Activated CD4-positive, alpha-beta T cell treated with anti-CD3 and anti-CD28 coated beads for 1 hour (primary cell): ENCODE measurements at places on chromosomes 4 and X.

DNA sequence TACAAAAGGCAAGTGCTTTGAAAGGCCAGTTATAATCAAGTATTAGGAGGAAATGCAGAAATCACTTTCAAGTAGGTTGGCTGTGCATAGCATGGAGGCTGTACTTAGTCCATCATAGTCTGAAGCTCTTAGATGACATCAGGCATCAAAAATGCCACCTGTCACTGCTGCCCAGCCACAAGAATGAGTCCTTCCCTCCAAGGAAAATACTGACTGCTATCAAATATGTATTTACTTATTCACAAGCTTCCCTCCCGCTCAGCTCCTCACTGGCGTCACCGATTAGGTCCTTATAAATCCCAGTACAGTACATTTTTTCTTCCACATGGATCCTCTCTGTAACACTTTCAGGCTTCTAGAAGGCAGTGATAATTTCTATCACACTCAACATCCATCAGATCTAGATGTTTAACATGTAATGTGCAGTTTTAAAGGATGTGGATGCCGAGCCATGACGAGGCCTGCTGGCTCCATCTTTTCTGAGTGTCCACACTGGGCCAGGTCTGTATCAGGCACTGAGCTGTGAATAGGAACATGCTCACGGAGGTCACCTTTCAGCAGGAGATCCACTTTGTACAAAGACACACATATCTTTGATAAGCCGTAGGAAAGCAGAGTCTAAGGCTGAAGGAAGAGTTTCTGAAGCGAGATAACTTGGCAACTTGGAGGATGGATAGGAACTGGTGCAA lies 121.9 kb downstream of the PALLD start:
- DNase-seq = no peak

DNA sequence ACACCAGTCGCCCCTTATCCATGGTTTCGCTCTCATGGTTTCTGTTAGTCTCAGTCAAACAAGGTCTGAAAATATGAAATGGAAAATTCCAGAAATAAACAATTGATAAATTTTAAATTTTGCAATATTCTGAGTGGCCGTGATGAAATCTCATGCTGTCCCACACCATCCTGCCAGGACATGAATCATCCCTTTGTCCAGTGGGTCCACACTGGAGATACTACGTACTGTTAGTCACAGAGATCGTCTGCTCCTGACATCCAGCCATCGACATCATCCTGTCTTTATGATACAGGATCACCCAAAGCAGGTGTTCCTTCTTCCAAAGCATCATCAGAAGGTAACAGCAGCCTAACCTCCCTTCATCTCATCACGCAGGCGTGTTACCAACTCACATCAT lies 76.5 kb upstream of the MSX1 start:
- DNase-seq = no peak

DNA sequence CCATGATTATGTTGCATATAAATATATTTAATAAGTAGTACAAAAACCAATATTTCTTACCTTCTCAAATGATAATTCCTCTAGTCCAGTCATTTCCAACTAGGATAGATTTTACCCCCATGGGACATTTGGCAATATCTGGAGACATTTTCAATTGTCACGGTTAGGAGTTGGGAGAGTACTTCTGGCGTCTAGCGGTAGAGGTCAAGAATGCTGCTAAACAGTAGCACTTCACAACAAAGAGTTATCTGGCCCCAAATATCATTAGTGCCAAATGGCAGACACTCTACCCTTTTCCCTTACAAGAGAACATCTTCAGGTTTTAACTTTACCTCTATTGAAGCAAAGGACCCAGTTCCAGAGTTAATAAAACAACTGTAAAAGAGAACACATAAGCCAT lies 168.1 kb downstream of the FAT4 start:
- no peak for DNase-seq

DNA sequence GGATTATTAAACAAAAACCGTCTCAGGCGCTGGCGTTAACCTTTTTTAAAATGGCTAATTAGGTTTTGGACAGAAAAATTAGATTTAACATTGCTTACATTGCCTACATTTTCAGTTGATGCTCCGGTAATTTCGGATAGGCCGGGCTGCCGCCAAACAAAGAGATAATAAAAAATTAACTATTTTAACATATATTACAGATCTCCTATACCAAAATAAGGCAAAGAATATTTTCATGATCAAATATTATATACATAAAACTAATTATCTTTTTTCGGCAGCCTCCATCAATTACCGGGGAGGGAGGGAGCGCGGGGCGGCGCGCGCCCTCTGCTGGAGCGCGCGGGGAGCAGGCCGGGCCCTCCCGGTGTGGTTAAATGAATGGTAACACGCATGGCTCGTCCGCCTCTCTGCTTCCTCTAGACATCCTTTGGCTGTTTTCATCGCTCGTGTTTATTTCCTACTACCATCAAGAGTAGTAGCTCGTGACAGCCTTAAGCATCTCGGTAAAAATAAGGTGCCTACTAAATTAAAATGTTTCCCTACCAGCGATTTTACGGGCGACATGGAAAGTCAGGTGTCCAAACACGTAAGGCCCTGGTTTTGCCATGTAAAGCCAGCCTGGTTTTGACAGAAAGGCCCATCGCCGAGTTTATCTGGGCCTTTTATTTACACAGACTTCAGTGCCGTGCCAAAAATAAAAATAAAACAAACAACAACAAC lies 52.4 kb upstream of the TMEM33 start:
- peak; percentile 31 for DNase-seq

DNA sequence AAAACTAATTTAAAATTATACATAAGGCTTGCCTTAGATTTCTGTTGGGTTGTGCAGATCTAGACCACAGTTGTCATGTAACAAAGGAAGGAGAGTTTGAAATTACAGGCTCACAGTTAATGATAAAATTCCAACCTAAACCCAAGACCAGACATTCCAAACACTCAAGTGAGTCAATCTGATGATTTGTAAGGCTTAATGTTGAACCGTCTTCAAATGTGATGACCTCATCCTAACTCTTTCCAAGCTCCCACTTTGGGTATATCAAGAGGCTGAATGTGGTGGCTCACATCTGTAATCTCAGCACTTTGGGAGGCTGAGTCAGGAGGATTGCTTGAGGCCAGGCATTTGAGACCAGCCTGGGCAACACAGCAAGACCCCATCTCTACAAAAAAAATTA lies 149.2 kb downstream of the TBL1X start:
- DNase-seq = no peak

DNA sequence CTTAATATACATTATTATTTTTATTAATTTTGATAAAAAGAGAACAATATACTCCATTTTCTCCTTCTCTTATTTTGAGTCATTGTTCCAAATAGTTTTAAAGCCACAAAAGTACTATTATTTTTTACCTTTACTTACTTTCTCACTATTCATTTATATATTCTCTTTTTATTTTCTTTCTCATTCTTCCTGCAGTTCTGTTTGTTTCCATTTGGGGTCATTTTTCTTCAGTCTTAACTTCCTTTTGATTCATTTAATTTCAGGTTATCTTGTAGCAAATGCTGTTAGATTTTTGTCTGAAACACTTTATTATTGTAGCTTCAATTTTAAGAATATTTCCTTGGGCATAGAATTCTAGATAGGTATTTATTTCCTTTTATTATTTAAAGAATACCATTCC lies 438.6 kb upstream of the EPHA5 start:
- no peak for DNase-seq

DNA sequence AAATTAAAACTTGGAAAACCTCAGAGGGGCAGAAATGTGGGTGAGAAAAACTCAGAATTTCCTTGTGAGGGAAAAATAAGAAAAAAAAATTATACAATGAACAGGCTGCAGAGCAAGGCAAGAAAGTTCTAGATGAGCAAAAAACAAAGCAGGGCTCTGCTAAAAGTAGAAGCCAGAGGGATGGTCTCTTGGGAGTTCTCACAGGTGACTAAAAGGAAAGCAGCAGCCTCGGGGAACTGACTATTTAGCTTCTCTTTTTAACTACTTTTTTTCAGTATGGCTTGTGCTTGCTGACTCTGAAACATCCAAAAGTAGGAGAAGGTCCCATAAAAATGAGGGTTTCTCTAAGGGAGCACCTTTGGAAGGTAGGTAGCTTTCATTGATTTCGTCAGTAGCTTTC lies 36.4 kb downstream of the PCDH19 start:
- no peak for DNase-seq

GRCh38 chrX:390459-390858 lies 3.8 kb upstream of the PPP2R3B start:
- DNase-seq = no peak

GRCh38 chr4:70518716-70519115 lies 347 bp downstream of the AMTN start:
- no peak for DNase-seq

DNA sequence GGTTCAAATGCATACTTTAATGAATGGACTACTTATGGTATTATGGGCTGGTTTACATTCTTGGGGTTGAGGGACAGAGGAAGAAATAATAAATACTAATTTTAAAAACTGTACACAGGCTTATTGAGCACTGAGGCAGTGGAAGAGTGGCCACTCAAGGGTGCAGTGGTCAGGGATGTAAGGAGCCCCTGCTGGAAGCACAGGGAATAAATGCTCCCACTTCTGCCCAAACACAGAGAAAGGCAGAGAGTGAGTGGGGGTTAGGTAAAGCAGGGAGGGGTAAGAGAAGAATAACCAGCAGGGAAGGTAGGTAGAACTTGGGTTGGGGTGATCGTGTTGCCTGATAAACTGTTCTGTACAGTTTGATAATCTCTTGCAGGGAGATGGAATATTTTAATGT lies 60.0 kb downstream of the GAB1 start:
- DNase-seq = no peak

DNA sequence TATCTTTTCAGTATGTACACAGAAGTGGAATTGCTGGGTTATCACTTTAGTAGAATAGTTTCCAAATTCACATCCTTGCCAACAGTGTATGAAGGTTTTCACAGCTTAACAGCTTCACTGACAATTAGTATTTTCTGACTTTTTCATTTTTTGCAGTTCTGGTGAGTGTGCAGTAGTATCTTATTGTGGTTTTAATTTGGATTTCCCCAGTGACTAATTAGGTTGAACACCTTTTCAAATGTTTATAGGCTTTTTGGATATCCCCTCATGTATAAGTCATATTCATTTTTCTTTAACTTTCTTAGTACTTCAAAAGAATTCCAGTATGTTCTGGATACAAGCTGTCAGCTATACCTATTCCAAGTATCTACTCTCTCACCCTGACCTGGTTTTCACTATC lies 37.1 kb downstream of the BRCC3 start:
- no peak for DNase-seq

DNA sequence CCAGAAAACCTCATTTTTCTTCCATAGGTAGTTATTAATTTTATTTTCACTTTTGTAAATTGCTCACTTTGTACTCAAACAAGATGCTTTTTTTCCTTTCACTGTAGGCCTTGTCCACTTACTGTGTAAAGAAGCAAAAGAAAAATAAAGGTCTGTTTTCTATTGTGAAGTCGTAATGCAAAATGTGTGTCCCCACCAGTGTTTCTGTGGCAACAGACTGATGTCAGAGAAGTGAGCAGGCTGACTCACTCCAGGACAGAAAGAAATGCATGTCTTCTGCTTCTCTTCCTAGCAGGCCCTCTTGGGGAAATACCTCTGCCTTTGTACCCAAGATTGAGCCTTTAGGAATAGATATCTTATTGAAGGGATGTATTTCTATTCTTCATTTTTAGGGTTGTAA lies 30.3 kb downstream of the INPP4B start:
- no peak for DNase-seq

- DNase-seq = no peak
Observed at GRCh38 chrX:66203114-66203513, 39.1 kb downstream of the HEPH start.

DNA sequence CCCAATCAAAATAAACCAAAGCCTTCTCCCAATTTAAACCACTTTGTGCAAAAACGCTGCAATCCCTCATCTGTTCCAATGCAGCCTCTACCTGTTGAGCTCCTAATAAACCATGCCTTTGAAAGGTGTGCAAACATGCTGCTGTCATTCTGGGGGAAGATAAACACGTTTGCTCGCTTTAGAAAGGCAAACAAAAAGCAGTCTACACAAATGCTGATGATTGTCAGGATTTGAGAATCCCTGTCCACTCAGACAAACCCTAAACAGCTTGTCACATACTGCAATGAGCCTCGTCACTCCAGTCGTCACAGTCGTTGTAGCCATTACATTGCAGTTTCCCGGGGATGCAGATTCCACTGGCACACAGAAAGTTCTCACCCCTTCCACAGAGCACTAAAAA lies 145.2 kb downstream of the CORIN start:
- DNase-seq = no peak

- DNase-seq = peak; percentile 93
Observed at GRCh38 chr4:39365830-39366771, at the start of gene RFC1. Gene RFC1 (minus strand): TSS chr4:39366362. CDS start chr4:39366241, 121 bp downstream.

- DNase-seq = no peak
Observed at GRCh38 chr4:56305390-56305789, 81.9 kb downstream of the AASDH start.

- no peak for DNase-seq
Observed at GRCh38 chr4:119321921-119322687, at the start of gene FABP2. Gene FABP2 (minus strand): TSS chr4:119322138. CDS start chr4:119322102, 36 bp downstream.

DNA sequence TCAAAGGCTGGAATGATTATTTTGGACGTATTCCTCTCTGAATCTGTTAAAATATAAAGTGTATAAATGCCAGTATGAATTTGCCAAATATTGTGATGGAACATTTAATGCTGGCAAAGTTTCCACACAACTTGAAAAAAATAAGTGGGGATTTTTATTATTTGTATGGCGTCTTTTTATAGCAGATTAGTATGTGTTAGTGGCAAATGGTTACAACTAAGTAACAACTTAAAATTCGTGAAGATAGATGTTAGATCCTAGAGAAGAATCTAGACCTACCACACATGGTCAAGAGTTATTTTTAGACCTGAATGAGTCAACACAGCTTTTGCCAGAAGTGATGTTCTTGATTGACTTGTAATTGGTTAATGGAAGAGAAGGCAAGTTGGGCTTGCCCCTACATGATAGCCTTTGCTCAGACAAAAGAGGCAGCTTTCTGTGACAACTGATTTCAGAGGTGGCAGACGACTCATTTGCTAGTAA lies 4.8 kb downstream of the CPE start:
- no peak for DNase-seq

- no peak for DNase-seq
Observed at GRCh38 chr4:6375620-6376295, 96.7 kb downstream of the PPP2R2C start.

DNA sequence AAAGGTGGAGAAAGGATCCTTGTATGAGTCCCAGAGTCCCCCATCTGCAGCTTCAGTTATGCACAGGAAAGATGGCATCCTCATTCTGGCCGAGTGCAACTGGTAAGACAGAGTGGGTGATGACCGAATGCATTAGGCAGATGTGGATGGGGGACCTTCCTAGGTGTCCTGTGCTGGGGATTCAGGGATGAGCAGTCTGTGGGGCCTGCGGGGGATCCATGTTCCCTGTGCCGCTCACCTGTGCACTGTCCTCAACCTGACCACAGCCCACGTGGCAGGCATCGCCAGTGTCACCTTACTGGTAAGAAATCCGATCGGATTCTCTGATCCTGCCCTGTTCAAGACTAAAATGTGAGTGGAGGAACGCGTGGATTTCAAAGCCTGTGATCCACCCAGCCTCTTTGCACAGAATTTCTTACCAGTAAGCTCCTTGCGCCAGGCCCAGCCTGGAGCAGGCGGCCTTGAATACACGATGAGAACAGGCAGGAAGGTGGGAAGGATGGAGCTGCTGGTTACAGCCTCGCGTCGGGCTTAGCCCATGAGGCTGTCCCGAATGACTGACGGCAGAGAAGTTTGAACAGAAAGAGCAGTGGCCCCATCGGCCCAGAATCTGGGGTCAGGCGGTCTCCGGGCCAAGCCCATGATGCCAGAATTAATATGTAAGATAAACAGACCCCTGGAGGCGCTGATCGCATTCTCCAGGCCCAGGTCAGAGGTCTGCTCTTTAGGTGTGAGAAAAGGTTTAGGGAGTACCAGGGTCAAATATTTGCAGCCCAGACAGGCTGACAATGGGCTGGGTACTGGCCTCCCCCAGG lies 56.5 kb downstream of the CPZ start:
- DNase-seq = no peak

GRCh38 chrX:2504706-2505332 lies 4.0 kb upstream of the DHRSX start:
- DNase-seq = no peak
